ENCODE measurements at places on chromosomes 5 and 9.
A peak's percentile ranks its signal among the peaks of the same experiment; 100 is the strongest.

DNA sequence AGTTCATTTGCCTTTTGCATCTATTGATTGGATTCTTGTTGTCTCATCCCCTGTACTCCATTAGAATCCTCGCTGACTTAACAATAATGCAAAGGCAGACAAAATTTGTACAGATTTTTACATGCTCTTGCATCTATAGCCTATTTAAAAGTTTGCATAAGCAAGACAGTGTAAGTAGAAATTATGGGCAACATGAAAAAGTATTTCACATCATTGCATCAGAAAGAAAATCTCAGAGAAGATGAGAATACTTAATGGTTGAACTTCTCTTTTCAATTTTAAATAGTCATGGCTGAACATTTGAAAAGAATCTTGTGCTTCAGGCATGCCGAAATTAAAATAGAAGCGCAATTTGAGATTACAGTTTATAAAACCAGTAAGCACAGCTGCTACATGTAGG, 226.4 kb downstream of the EFNA5 start:
- H3K27ac ChIP-seq: no peak overlapping the region
- H3K4me1 ChIP-seq: no peaks in the 10 kb centered on the region
- H3K4me3 ChIP-seq: no peak overlapping the region
- no peaks in the 10 kb centered on the region for H3K36me3 ChIP-seq
- H3K27me3 ChIP-seq: no peaks in the 10 kb centered on the region

DNA sequence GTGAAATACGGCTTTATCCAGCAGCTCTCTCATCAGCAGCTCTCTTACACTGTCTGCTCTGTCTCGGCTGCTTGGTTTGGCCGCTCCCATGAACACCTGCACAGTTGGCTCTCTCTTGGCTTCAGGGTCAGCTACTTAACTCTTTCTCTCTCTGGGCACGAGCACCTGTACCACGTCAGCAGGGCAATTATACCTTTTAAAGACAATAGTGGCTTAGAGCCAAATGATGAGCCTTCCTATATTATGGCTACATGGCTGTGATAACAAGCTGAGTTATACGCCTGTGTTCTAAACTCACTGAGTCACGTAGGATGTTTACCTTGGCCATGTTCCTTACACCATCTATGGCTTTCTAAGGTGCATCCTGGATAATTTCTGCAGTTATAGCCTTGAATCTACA, 69.2 kb upstream of the CTNND2 start:
- H3K4me1 ChIP-seq: no peaks in the 10 kb centered on the region
- no peak overlapping the region for H3K4me3 ChIP-seq
- no peaks in the 10 kb centered on the region for H3K36me3 ChIP-seq
- H3K27me3 ChIP-seq: no peaks in the 10 kb centered on the region

GRCh38 chr5:11037941-11038340, 276.9 kb upstream of the DAP start:
- DNase-seq: no peak
- no peak overlapping the region for H3K4me3 ChIP-seq
- no peaks in the 10 kb centered on the region for H3K36me3 ChIP-seq
- H3K27me3 ChIP-seq: no peaks in the 10 kb centered on the region
- no peak overlapping the region for H3K27ac ChIP-seq

DNA sequence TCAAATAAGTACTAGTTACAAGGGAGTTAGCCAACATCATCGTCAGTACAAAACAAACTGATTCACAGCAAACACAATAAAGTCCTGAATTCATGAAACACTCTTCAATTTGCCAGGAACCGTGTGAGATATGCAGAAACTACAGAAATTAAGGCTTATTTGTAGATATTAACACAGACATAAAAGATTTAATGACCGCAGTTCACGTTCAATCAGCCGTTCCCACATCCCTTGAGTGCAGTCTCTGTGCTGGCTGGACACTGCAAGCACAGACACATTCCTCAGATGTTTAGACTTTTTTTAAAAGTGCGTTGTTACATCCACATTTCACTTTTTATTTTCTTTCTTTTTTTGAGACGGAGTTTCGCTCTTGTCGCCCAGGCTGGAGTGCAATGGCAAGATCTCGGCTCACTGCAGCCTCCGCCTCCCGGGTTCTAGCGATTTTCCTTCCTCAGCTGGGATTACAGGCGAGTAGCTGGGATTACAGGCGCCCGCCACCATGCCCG, 566 bp upstream of the CEP78 start:
- no peak for DNase-seq
- H3K36me3 ChIP-seq: no peaks in the 10 kb centered on the region
- peak overlapping the region; percentile 90 for H3K27ac ChIP-seq
- no peaks in the 10 kb centered on the region for H3K27me3 ChIP-seq
- peak overlapping the region; percentile 82 for H3K4me3 ChIP-seq
- H3K4me1 ChIP-seq: no peaks in the 10 kb centered on the region

- no peak overlapping the region for H3K4me3 ChIP-seq
- no peak for DNase-seq
- no peaks in the 10 kb centered on the region for H3K4me1 ChIP-seq
- peaks cover 5% of the 10 kb centered on the region for H3K36me3 ChIP-seq
- no peak overlapping the region for H3K27ac ChIP-seq
Observed at GRCh38 chr5:43530648-43531047, 15.7 kb upstream of the C5orf34 start.

GRCh38 chr5:164581889-164582288, 1076.5 kb downstream of the MAT2B start:
- H3K36me3 ChIP-seq: no peaks in the 10 kb centered on the region
- DNase-seq: no peak
- no peak overlapping the region for H3K4me3 ChIP-seq
- H3K27me3 ChIP-seq: no peaks in the 10 kb centered on the region
- H3K27ac ChIP-seq: no peak overlapping the region

DNA sequence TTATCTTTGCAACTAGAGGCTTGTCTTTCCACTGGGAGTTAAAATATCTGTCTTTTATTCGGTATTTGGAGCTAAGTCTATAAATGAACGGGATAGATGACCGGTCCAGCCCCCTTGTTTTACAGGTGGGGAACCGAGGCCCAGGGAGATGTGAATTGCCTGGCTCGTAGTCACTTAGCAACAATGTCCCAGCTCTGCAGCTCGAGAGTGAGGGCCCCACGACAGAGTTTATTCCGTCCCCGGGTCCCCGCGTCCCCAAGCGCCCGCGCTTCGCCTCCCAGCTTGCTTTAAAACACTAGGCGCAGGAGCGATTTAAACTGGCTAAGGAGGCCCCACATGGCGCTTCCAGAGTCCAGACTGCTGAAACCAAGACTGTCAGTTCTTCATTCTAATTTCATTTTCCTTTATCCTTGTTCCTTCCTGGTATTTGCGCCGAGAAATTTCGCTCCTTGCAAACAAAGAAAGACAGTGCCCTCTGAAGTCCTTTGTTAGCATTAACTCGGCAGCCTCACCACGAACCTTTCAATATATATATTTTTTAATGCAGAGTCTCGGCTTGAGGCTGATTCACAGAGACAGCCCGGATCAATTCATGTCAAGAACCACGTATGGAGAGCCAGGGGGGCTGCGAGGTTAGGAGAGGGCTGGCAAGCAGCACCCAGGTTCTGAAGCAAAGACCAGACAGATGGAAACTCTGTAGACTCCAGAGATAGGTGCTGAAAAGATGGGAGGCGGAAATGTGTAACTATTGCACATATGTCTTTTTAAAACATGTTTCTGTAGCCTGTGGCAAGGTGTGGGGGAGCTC, 1.4 kb upstream of the ENC1 start:
- H3K4me3 ChIP-seq: peak overlapping the region; percentile 76
- no peaks in the 10 kb centered on the region for H3K27me3 ChIP-seq
- H3K4me1 ChIP-seq: peaks cover 21% of the 10 kb centered on the region
- DNase-seq: no peak
- H3K27ac ChIP-seq: peak overlapping the region; percentile 87

DNA sequence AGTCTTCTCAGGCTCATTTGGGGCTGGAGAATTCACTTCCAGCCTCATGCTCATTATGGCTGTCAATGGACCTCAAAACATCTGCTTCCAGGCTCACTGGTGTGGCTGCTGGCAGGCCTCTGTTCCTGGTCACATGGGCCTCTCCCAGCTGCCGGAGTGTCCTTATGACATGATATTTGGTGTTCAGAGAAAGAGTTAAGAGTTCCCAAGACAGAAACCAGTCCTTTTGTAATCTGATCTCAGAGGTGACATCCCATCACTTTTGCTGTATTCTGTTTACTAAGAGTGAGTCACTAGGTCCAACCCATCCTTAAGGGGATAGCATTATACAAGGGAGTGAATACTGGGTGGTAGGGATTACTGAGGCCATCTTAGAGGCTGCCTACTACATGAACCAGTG, 104.6 kb downstream of the CACNA1B start:
- H3K27me3 ChIP-seq: peaks cover 10% of the 10 kb centered on the region
- H3K27ac ChIP-seq: no peak overlapping the region
- H3K36me3 ChIP-seq: no peaks in the 10 kb centered on the region
- no peak for DNase-seq
- H3K4me3 ChIP-seq: no peak overlapping the region

All from breast epithelium (tissue), 4 donors.